NCI-H748 treated with DMSO at 0.1 percent for 48 hours (cell line): ENCODE measurements at places on chromosomes 4 and X.

GRCh38 chr4:74190919-74191397, 33.0 kb downstream of the MTHFD2L start:
- no peak for DNase-seq

GRCh38 chr4:27429364-27429871, 568.8 kb downstream of the STIM2 start:
- DNase-seq, result no peak

GRCh38 chr4:136000246-136000645, 1532.0 kb downstream of the PCDH18 start:
- DNase-seq, result no peak

DNA sequence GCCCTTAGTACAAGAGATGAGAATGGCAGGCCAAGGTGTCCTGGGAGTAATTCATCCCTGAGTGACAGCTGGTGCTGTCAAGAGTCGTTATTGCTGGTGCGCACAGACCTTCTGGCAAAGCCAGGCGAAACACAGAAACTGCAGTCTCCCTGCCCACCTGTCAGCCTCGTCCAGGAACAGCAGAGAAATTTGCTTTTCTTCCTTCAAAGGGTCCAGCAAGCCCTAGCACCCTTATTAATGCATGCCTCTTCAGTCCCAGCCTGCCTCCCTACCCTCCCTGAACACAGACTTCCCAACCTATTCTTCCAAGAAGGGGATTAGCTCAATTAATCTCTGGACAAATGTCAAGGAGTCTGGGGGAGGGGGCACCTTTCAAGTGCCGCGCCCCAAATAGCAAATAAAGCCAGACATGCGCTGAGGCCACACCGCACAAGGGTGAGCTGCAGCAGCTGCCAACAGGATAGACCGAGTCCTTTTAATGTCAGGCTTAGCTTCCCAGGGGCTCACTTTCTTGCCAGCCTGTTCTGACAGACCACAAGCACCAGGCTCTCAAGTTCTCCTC, 250.7 kb upstream of the RASGEF1B start:
- DNase-seq, result peak; percentile 63

- DNase-seq, result no peak
Measured at GRCh38 chrX:67922966-67923365, 379.1 kb downstream of the AR start.
